A549 treated with CpdA at 1 μM for 4 hours (cell line): ENCODE measurements at places on chromosomes 11 and 22. TPM values are rescaled to one million over a fixed set of nuclear protein-coding genes. Genes with fewer than 3 reads are reported as not detected.

The FOLH1 gene
- not detected in 5 replicates for total RNA-seq

The CST6 gene
- not detected in 5 replicates for total RNA-seq

The AMOTL1 gene
- 8.2 to 11.0 TPM (median 9.6 TPM) in 5 replicates for total RNA-seq

The OR8K3 gene
- total RNA-seq: not detected in 5 replicates

The APOA4 gene
- not detected in 5 replicates for total RNA-seq

The VPREB1 gene
- not detected in 5 replicates for total RNA-seq

The KRTAP5-10 gene
- total RNA-seq: not detected in 5 replicates

The PAX6 gene
- total RNA-seq: 1.2 to 3.3 TPM (median 1.7 TPM) in 5 replicates

The KREMEN1 gene
- 2.3 to 3.6 TPM (median 3.4 TPM) in 5 replicates for total RNA-seq

The CSRP3 gene
- total RNA-seq: not detected in 5 replicates

The ARHGAP20 gene
- 0.01 TPM in 1 of 5 replicates, not detected in the others for total RNA-seq

The CADM1 gene
- 21.0 to 25.4 TPM (median 23.2 TPM) in 5 replicates for total RNA-seq

The KIAA1671 gene
- total RNA-seq: 7.0 to 10.8 TPM (median 8.6 TPM) in 5 replicates

The NXPE2 gene
- total RNA-seq: not detected in 5 replicates

The PCNX3 gene
- 28.5 to 41.2 TPM (median 36.9 TPM) in 5 replicates for total RNA-seq

The SMTNL1 gene
- not detected in 5 replicates for total RNA-seq

The SSRP1 gene
- 220 to 267 TPM (median 233 TPM) in 5 replicates for total RNA-seq

The OVOL1 gene
- 0.02 to 0.08 TPM (median 0.06 TPM) in 3 of 5 replicates, not detected in the others for total RNA-seq

The CHRM4 gene
- total RNA-seq: 0.43 to 0.75 TPM (median 0.55 TPM) in 5 replicates

The MMP12 gene
- total RNA-seq: 0.02 to 0.09 TPM in 2 of 5 replicates, not detected in the others

The HPX gene
- total RNA-seq: 0.31 to 0.65 TPM (median 0.55 TPM) in 5 replicates
